ENCODE measurements at places on chromosomes 2 and 18. TPM values are rescaled to one million over a fixed set of nuclear protein-coding genes. Genes with fewer than 3 reads are reported as not detected.

AFF3 gene
- total RNA-seq, result 0.50 TPM

VIT gene
- total RNA-seq, result 0.77 TPM

GRCh38 chr2:12168791-12169388, 422.5 kb downstream of the LPIN1 start:
- DNase-seq, result peak; percentile 93

DNA sequence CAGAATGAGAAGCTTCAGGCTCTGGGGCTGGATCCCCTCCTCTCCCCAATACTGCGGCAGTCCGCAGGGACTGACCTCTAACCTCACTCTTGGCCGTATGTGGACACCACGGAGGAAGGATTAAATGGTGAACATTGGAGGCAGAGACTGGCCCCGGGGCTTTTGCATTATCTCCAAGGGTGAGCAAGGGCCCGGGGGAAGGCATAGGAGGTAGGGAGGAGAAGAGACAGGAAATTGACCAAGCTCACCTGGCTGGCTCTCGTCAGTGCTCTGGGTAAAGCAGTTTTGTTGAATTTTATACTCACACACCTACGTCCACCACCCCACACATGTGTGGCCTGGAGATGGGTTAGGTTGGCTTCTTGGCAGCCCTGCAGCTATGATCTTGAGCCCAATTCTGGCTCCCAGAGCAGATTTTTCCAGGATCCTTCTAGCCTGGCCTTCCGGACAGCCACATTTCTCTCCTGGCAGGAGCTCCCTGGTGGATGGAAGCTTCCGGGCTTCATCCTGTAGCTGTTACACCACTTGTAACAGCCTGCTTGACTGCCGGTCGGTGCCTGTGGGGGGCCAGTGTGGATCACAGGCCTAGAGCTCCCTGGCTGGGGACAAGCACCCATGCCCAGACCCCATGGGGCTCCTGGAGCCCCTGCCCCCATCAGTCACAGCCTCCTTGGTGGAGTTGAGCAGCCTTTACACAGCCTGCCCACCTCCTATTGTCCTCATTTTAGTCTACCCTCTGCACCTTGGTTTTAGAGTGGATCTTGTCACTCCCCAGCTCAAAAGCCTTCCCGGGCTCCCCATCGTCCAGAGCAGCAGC, 7.6 kb downstream of the ITM2C start:
- DNase-seq, result no peak

DNA sequence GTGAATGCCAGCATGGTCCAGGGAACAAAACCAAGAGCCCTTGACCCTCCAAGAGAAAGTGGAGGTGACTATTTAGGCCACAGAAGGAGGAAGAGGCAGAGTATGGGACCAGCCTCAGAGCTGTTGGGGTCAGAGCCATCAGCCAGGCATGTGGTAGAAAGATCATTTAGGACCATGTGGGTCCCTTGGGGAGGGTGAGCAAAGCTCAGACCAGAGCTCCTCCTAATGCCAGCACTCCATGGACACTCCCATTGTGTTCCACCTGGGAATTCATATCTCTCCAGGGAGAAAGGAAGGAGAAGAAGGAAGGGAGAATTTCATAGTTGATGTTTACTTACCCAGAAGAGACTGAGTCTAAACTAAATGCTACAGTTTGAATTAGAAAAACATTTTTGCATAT, 73.2 kb downstream of the CYBRD1 start:
- DNase-seq, result no peak

ONECUT2 gene
- under 0.01 TPM for total RNA-seq

GRCh38 chr18:356778-357177, 88.9 kb upstream of the THOC1 start:
- no peak for DNase-seq

C2orf81 gene
- 1.5 TPM for total RNA-seq

GALR1 gene
- not detected for total RNA-seq

GRCh38 chr2:167293172-167293781, 405.0 kb downstream of the XIRP2 start:
- peak; percentile 50 for DNase-seq

Measured in fibroblast of lung (primary cell).